Activated naive CD8-positive, alpha-beta T cell treated with anti-CD3 and anti-CD28 coated beads, Interleukin-2, amount 10 ng/mL, durations not matched to agents 7 days and 5 days (primary cell): ENCODE measurements at places on chromosomes 12 and 14. TPM values are rescaled to one million over a fixed set of nuclear protein-coding genes. Genes with fewer than 3 reads are reported as not detected.

DNA sequence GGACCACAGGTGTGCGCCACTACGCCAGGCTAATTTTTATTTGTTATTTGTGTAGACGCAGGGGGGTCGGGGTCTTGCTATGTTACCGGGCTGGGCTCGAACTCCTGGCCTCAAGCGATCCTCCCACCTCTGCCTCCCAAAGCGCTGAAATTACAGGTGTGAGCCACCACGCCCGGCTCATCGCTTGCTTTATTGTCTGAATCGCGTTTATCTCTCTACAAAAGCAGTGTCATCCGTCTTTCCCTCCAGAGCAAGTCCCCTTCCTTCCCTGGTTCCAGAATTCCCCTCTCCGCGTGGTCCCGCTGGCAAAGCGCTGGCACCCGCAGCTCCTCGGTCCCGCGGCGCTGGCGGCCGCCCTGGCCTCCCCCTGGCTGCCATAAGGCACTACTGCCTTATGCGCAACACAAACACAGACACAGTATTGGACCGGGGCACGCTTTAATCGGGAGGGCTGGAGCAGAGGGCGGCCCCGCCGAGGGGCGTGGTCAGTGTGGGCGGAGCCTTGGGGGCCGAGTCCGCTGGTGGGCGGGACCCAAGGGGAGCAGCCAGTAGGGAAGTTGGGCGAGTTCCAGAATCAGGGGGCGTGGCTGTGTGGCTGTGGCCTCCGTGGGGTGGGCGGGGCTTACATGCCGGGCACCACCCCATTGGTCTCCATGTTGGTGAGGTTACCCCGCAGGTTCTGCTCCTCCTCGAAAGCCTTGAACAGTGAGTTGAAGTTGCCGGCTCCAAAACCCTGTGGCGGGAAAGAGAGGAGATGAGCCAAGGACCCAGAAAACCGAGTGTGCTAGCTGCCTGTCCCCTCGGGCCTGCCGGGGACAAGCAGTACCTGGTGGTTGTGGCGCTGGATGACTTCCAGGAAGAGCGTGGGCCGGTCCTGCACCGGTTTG, 19.3 kb downstream of the HPD start:
- peak; percentile 100 for DNase-seq

DNA sequence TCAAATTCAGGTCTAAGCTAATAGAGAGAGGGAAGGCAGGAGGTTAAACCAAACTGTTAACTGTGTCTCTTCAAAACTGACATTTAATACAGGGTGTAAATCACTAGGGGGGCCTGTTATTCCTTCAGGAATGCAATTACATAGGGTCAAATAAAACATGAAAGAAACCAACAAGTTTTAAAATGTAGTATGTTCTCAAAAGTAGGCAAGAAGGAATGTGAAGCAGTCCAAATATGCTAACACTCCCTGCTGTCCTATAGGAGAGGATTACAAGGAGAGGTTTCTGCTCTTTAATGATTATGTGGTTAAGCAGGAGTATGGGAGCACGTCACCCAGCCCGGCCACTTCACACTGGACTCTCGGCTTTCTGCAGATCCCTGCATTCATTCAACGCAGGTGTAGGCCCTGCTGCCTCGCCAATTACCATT, 42.5 kb upstream of the BMP4 start:
- no peak for DNase-seq

EFCAB11 gene
- 11.6 TPM for total RNA-seq

GRCh38 chr14:58082491-58083098, 69.4 kb downstream of the ARMH4 start:
- no peak for DNase-seq

DNA sequence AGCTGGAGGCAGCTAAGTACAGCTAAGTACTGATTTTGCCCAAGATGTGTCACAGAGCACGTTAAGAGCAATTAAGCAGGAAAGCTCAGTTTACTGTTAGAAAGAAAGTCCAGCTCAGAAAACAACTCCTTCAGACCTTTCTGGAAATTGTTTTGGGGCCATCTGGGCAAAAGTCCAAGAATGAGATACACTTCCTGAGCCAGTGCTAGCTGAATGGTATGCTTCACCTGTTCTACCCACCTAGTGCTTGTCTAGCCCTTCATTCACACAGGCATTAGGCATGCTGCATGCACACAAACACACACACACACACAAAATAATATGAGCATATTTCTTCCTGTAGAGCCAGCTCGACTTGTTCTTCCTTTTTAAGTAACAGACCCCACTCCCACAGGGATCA, 6.6 kb upstream of the IKZF4 start:
- DNase-seq = no peak

- DNase-seq = no peak
Measured at GRCh38 chr12:124694846-124695497, 127.6 kb upstream of the NCOR2 start.

- no peak for DNase-seq
Measured at GRCh38 chr12:93059925-93060665, 131.0 kb upstream of the EEA1 start.

DNA sequence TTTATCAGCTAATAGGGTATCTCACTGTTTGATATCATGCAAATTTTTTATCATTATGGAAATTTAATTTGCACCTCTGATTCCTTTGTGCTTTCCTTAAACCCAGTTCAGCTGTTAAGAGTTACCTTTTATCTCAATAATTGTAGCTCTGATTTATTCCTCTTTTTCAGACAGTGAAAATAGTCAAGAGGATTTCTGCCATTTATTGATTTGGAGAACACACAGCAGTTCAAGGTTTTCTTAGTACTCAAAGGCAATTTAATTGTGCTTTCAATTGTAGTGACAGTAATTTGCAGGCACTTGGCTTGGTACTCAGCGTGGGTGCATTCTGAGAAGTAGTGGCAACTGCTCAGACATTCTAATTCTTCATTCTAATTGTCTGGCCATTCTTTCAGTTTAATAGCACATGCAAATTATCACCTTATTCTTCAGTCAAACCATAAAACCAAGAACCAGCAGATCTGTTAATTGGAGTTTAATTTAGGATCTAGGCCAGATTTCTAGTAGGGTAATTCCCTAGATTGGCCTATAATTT, 709.3 kb downstream of the RPS29 start:
- DNase-seq = no peak

ETV6 gene
- 22.5 TPM for total RNA-seq

ITGA7 gene
- total RNA-seq = 4.2 TPM

GRCh38 chr12:131640525-131640924, 70.4 kb upstream of the SFSWAP start:
- no peak for DNase-seq

GRCh38 chr14:97281741-97282140, 484.6 kb downstream of the VRK1 start:
- no peak for DNase-seq

- peak; percentile 47 for DNase-seq
Measured at GRCh38 chr12:53952871-53953734, 1.6 kb upstream of the HOXC12 start.

DNA sequence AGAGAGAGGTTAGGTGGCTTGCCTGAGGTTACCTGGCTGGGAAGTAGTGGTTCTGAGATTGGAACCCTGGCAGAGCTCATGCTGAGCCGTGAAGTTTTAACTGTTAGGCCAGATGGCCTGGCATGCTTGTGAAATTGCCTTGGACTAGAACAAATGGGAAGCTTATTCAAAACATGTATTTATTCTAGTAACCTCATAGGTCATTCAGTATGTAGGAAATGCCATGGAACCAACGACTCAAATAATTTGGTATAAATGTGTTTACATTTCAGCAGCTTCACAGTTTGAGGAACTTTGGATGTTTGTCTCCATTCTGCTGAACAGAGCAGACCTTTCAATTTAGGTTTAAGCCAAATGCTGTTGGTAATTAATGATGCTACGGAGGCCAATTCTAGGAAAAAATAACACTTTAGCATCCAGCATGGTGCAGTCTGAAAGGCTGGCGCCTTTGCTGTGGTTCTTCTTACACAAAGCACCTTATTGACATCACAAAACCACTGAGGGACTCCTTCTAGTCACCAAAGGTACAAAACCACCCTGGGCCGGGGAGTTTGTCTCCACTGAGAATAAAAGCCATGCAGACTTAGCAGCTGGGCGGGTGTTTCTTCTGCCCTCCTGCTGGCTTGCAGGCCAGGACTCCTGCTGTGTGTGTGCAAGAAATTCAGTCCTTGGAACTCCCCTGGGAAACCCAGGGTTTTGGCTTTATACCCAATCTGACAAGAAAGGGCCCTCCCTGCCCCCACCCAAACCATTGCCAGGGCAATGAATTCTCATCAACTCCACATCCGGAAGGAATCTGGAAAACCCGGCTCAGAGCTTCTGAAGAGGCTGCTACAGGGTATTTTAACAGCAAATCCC, 64.2 kb downstream of the ELK3 start:
- no peak for DNase-seq

GRCh38 chr12:131591714-131592709, 118.9 kb upstream of the SFSWAP start:
- no peak for DNase-seq

GRCh38 chr14:84535976-84536375, 994.0 kb upstream of the FLRT2 start:
- DNase-seq = no peak

GOLT1B gene
- total RNA-seq = 38.1 TPM

DNA sequence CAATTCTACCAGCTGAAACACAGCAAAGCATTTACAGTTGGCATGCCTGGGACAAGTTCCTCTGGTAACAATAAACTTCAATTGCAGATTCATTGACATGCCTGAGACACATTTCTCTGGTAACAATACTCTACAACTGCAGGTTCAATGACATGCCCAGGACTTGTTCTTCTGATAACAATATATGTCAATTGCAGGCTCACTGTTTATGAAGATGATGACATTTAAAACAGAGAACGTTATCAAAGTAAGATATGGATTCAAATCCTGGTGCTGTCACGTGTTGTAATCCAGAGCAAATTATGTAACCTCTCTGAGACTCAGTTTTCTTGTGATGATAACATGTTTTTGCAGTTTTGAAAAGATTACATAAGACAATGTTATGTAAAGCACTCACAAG, 20.5 kb downstream of the KITLG start:
- DNase-seq = no peak

CFAP54 gene
- 0.94 TPM for total RNA-seq

DNA sequence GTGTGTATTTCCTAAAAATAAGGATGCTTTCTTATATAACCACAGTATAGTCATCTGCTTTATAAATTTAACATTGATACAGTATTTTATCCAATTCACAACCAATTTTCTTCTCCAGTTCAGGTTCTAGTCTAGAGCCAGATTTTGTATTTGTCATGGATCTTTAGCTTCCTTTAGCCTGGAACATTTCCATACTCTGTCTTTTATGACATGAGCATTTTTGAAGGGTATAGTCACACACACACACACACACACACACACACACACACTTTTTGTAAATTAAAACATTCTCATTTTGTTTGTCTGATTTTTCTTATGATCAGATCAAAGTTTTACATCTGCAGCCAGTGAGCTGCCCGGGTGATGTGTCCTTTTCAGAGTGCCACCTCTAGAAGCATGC, 25.4 kb downstream of the CGRRF1 start:
- DNase-seq = no peak

- DNase-seq = no peak
Measured at GRCh38 chr12:94071258-94071657, 77.1 kb upstream of the PLXNC1 start.

DNA sequence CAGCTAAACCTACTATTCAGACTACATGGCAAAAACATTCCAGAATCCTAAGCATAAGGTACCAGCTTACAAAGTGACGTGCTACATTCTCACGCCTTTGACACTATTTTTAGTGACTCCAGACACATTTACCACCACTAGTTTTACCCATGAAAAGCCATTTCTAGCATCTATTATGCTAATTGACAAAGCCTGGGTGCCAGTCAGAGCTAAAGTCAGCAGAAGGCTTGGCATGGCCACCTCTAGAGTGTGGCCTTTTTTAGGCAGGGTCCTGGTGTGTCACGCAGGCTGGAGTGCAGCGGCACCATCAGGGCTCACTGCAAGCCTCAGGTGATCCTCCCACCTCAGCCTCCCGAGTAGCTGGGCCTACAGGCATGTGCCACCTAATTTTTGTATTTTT, 75.7 kb downstream of the NT5DC3 start:
- DNase-seq = no peak

ANKS1B gene
- not detected for total RNA-seq

GRCh38 chr12:19652386-19652785, 213.1 kb downstream of the AEBP2 start:
- no peak for DNase-seq

- DNase-seq = no peak
Measured at GRCh38 chr12:107306141-107306659, 212.9 kb upstream of the CRY1 start.

DNA sequence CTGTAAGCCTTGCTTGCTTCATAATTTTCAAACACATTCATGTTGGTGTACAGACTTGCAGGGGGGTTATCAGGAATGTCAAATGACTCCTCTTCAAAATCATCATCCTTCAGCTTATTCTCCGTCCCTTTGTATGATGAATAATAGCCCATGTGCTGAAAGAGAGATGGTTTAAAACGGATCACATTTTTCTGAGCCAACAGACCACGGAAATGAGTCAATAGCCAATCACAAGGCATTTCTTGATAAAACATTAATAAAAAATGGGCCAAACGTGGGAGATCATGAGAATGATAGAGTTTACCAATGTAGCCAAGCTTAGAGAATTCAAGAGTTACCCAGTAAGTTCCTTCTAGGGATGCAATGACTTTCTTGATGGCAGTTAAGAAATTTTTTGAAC, 105.5 kb downstream of the NTS start:
- DNase-seq = no peak

- no peak for DNase-seq
Measured at GRCh38 chr12:115891556-115892164, 385.8 kb downstream of the MED13L start.

GRCh38 chr12:31000751-31001150, 72.9 kb upstream of the DDX11 start:
- DNase-seq = no peak

SERPINA10 gene
- total RNA-seq = not detected

ART4 gene
- not detected for total RNA-seq

DNA sequence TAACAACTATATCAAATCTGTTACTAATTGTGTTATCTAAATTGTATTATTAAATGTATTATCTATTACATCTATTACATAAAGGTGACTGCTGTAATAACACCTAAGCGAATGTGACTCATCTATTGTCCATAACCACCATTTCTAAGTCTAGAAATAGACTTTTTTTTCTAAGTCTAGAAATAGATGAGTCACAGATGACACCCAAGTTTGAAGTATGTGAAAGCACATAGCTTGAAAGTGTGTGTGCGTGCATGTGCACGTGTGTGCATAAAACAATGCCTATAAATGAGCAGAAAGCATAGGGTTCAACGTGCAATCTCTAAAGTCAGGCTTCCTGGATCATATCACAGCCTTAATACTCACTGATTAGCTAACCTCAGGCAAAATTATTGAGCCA, 451.3 kb upstream of the USP15 start:
- no peak for DNase-seq

DNA sequence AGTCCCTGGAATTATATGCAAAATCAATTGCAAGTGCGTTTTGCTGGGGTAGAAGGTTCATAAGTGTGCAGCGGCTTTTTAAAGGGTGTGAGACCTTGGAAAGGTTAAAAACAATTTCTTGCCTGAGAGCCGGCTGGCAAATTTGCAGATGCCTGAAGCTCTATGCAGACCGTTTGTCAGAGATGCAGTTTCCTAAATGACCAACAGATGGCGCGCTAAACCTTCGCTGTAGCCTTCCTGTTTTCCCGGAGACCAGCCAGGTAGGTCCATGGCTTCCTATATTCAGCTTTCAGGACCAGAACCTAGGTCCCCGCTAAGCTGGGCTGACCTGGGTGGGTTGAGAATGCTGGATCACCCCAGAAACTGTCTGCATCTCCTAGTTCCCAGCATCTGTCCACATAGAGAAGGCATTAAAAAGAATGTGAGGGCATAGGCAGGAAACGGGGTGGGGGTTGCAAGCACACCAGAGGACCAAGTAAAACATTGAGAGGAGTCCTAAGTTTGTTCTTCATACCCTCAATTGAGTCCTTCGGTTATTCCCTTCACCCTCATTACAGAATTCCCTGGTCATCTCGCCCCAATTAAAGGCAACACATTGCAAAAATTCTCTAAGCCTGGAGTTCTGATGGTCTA, 5.7 kb upstream of the NOS1 start:
- peak; percentile 57 for DNase-seq
